ENCODE measurements at places on chromosomes 12 and 14.
A peak's percentile ranks its signal among the peaks of the same experiment; 100 is the strongest.

- no peak for DNase-seq
These were observed 229.5 kb downstream of the CACNA1C start for GRCh38 chr12:2282318-2282717.

- DNase-seq = no peak
These were observed 15.9 kb downstream of the FAM181A start for GRCh38 chr14:93943052-93943451.

DNA sequence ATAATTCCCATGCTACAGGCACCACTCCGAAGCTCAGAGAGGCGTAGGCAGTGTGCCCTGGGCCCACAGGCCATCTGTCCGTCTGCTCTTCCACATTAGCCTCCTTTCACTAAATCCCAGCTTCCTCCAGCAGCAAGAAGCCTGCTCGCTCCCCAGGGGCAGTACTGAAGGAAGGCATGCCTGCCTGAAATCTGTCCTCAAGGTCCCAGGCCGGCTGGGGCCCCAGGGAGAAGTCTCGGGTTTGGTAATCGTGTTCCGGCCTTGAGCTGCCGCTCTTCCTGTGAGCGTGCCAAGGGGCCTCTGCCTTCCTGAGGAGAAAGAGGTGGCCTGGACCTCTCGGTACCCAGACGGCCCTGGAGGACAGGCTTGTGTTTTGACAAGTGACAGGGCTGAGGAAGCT is 15.2 kb upstream of the DLK1 start:
- no peak for DNase-seq

- DNase-seq = no peak
These were observed 22.4 kb upstream of the CLEC2D start for GRCh38 chr12:9646794-9647781.

GRCh38 chr12:118292836-118293235 is 79.9 kb downstream of the TAOK3 start:
- DNase-seq = no peak

GRCh38 chr14:55789406-55789805 is 209.4 kb downstream of the KTN1 start:
- no peak for DNase-seq

DNA sequence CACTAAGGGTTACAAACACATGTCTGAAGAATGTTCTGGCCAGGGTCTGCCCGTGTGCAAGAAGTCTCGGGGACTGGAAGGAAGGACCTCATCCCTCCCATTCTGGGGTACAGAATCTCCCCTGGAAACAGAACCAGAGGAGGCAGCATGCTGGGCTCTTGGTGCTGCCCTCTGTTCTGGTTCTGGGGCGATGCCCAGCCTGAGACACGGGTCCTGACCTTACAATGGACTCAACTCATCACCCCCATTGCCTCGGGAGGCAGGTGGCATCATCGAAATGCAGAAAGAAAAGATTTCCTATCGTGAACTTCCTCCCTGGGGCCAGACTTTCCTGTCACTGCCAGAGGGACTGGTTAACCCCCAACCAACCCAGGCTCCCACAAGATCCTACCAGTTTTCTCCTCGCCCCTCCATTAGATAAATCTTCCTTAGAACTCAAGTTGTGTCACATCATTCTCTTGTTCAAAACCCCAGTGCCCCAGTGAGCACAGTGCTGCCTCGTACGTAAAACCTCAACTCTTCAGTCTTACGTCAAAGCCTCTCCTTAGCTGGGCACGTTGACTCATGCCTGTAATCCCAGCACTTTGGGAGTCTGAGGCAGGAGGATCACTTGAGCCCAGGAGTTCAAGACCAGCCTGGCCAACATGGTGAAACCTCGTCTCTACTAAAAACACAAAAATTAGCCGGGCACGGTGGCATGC is 52.1 kb downstream of the PSMA6 start:
- no peak for DNase-seq

DNA sequence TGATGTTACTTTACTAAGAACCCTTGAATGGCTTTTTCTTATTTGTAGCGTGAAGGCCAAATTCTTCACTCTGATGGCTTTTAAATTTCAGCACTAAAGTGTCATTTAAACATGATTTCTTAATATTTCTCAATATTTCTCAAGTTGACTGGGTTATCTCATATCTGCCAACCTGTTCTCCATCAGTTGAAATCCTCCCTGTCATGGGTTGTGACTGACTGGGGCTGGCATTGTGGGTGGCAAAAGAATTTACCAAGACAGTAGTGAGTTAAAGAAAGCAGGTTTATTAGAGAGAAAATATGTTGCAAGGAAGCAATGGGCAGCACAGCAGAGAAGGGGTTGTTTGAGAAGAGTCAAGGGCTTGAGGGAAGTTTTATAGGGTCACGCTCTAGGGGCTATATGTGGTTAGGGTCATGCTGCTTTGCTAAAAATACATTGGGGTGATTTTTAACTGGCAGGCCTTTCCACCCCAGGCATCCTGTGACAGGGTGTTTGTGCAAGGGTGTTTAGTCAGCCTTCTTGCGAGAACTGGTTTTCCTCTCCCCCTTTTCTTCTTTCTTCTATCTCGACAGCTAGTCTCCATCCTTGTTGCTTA is 232.8 kb upstream of the SEL1L start:
- no peak for DNase-seq

GRCh38 chr14:34023824-34024767 is 73.2 kb upstream of the EGLN3 start:
- no peak for DNase-seq

GRCh38 chr12:124053851-124054250 is 80.8 kb downstream of the ZNF664 start:
- DNase-seq = peak; percentile 24

DNA sequence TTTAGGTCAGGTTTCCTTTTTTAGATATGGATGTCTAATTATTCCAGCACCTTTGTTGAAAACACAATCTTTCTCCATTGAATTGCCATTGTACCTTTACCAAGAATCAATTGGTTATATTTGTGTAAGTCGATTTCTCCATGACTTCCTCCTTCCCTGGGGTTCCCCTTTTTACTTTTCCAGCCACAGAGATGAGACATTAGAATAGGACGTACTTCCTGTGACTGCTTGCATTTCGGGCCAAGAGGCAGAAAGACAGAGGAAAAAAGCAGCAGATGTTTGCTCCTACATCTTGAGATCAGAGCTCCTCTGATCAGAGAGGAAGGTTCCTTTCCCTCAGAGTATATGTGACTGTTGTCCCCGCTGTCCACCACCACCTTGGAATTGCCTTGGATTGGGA is 453.7 kb upstream of the RGS6 start:
- no peak for DNase-seq

DNA sequence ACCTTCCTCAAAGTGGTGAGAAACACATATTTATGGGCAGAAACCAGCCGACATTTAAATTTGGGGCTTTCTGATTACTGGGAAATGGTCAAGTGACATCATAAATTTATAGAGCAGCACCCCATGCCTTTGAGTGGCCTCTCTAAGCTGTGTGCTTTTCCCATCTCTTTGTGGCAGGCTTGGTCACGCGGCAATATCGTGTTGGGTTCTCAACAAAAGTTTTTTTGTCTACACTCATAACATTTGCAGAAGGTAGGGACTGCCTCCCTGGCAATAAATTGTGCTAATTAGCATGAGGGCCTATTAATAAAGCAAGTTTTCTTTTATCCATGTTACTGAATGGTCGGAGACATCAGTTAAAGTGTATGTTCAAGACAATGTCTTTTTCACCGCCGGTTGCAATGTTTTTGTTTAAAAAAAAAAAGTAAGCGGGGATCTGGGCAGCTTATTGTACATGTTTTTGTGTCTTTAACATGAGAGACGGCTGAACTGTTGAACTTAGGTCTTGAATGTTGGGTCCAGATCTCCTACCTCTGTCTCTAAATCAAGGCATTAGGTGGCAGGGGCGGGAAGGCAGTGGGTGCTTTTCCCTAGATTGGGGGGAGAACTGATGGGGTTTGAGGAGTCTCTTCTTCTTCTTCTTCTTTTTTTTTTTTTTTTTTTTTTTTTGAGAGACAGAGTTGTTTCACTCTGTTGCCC is 193.3 kb downstream of the PHETA1 start:
- no peak for DNase-seq

- DNase-seq = no peak
These were observed 2.8 kb downstream of the LRRC74A start for GRCh38 chr14:76829013-76829365.

DNA sequence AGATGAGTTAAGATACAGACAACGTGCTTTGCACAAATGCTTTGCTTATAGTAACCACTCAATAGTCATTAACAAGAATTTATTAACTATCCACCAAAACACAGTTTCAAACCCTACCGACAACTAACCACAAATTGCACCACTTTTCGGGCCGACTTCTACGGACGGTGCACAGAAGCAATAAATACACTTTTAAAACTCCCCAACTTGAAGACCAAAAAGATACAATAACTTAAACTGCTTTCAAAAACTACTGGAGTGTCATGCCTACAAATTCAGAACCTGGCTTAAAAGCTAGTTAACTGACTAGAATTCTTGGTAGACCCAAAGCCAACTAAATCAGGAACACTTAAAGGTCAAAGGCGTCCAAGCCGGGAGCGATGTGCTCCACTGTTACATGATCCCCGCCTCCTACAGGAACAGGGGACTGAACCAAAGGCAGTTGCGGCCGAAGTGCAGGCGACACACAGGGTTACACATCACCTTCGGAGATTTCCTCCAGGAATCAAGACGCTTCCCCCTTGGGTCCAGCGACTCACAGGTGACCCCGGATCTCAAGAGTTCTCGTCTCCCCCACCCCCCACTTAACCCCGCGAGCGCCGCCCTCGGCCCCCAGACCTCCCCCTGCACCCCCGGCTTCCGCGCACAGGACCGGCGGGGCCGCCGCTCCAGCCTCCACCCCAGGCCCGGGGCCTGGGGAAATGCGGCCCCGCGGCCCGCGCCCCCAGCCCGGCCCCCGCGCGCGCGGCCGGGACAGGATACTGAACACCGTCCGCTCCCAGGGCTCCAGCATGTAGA is 507 bp downstream of the SPTSSA start:
- DNase-seq = peak; percentile 15

- no peak for DNase-seq
These were observed 42.8 kb upstream of the TCL1A start for GRCh38 chr14:95756751-95757150.

- no peak for DNase-seq
These were observed 357.7 kb upstream of the FLRT2 start for GRCh38 chr14:85172290-85172689.

DNA sequence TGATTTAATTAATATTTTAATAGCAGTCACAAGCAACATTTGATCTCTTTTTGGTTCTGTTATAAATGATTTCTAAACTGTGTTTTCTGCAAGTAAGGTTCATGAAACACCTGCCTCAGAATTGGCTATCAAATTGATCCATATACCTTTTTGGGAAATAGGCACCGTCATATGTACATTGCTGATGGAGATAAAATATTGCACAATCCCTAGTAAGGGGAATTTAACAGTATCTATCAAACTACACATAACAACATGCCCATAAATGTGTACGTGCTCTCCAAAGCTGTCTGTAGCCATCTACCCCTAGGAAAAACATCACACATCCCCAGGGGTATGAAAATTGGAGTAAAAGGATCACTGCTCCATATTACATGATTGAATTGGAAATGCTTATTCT is 167.3 kb upstream of the CPNE8 start:
- DNase-seq = no peak

DNA sequence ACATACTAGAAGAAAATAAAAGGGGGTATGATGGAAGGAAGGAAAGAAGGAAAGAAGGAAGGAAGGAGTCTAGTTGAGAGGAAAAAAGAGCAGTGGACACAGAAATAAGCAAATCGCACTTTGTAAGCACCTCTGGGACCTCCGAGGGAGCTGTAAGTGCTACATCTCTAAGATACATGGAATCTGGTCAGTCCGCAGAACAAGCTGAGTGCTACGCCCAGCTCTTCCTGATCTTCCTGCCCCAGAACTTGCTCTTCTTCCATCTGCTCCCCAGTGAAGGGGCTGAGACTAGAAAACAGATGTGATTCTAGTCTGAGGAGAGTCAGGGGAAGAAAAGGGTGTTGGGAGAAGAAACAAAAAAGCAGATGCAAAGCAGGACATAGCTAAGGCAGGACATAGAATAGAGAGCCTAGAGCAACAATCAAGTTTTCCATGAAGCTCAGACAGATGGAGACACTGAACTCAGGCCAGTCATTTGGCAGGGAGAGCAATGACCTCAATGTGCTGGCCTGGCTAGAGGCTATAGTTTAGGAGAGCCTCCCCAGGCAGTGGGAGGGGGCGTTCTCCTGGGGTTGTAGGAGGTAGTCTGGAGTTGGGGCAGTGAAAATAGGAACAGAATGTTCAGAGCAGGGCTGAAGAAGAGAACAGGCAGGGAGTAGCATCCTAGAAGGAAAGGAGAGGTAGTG is 1.7 kb upstream of the MFAP5 start:
- no peak for DNase-seq

Measured in HFF-Myc (cell line).